ENCODE measurements at places on chromosomes 16 and 17.

DNA sequence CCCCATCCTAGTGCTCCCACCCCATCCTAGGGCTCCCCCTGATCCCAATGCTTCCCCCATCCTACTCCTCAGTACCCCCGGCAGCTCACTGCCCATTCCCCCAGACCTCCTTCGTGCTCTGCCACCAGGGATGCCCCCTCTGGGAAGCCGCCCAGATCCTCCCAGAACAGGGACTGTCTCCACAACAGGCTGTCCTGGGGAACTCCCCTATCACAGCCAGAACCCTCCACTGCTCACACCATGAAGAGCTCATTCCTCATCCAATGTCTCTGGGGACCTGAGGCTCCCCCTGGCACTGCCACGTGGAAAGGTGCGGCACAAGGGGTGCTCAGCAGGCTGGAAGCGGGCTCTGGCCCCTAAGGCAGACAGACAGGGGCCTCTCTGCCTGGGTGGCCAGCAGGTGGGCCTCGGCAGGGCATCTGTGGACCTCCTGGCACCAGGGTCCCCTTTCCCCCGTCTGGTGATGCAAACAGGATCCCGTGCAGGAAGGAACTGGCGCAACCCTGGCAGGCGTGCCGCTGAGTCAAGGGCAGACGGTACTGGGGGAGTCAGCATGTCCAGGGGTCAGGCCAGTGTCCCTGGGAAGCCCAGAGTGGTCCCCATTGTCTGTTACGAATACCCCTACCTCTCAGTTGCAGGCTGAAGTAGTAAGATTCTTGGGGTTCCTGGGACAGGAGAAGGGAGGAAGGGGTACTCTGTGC lies 14.8 kb upstream of the PVALEF start:
- no peak for DNase-seq

DNA sequence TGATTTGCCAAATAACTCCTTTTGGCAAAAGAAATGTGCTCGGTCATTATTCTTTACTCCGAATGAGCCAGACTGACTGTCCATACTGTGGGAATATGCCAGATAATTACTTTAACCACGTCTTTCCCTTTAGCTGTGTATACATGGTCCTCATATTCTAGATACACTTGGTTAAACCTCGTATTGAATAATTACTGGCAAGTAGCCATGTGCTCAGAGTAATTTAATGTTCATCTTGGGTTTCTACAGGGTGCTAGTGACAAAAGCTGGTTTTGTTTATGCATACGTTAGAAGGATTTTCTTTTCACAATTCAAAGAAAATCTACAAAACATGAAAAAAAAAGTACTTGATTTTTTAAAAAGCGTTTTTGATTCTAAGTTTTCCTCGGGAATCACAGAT lies 540.3 kb downstream of the KCNJ2 start:
- peak; percentile 70 for DNase-seq

- no peak for DNase-seq
Measured at GRCh38 chr16:23466162-23466885, 13.3 kb upstream of the COG7 start.

GRCh38 chr17:39618246-39618913 lies 8.4 kb upstream of the PPP1R1B start:
- DNase-seq: no peak

DNA sequence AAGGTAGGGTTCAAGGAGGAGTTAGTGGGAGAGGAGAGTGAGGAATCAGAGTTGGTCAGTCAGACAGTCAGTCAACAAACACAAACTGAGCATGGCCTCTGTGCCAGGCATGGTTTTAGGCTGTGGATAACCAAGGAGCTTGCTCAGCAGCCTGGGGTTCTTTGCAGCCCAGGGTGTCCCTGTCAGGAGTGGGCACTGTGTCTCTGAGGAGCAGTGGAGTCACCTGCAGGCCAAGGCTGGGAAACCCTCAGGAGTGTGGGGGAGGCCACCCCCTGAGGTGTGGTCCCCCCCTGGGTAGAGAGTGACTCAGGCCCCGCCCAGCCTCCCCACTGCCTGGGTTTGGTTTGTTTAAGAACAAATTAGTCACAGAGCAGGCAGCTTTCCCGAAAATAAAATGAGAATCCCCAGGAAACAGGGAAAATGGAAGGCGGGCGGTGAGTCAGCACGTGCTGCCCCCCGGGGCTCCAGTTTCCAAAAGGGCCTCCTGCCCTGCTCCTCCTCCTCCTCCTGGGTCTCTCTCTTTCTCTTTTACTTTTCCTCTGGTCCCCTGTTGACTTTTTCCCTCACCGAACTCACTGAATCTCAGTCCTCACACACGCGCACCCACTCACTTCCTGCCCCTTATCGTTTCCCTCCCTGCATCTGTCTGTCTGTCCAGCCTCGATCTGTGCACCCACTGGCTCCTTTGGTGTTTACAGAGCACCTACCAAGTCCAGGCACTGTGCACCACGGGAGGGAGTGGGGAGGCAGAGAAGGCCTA lies 44.3 kb downstream of the SOCS3 start:
- DNase-seq: no peak

- no peak for DNase-seq
Measured at GRCh38 chr17:45172541-45173286, 11.0 kb downstream of the HEXIM2 start.

DNA sequence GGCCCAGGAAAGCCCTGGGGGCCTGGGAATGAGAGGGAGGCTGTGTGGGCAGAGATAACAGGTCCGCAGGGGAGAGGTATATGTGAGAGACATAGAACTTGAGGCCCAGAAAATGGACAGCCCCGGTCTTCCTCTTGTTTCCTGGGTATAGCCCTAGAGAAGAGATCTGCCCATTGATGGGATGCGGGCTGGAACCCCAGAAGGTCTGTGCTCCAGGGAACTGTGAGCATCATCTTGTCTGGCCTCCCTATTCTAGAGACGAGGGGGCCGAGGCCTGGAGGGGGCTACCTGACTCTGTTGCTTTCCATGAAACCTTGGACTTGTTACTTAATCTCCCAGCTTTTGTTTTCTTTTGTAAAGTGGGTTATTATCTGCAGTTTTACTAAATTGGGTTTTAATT lies 53.9 kb downstream of the NKD1 start:
- no peak for DNase-seq

GRCh38 chr17:3946711-3947235 lies 17.5 kb downstream of the ATP2A3 start:
- no peak for DNase-seq

DNA sequence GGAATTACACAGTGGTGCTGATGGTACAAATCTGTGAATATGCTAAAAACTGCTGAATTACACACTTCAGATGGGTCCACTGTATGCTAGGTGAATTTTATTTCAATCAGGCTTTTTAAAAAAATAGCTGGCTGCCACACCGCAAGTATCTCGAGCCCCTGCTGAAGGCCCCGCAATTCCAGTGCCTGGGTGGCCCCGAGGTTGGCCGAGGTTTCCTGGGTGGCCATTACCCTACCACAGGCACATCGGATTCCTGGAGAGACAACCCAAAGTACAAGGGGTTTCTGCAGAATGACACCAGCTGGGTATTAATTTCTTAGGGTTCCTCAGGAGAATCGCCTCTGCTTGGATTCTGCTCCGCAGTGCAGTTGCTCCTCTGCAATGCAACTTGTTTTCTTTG lies 127.8 kb downstream of the C16orf95 start:
- DNase-seq: no peak

DNA sequence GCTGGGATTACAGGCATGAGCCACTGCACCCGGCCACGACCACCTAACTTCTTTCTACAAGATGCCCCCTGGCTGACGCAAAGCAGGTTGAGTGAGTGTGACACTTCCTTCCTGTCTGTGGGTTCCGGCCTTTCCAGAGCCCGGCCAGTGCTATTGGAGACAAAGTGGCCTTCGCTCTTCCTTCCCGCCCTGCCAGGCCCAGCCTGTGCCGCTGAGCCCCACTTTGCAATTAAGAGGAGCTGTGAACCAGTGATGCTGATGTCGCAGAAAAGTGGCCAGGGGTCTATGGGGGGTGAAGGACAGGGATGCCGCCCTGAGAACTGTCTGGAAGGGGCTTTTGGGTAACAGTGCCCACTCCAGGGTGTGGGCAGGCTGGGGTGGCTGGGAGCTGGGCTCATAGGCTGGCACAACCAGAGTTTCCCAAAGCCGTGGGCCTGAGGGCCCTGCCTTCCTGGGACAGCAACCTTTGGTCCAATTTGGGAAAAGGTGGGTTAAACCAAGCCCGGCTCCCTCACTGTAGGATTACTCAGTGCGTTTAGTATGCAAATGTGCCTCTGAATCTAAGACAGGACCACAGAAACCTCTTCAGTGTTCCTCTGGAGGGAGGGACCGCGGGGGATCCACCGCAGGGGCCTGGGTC lies 174.9 kb downstream of the SEC14L1 start:
- DNase-seq: no peak

DNA sequence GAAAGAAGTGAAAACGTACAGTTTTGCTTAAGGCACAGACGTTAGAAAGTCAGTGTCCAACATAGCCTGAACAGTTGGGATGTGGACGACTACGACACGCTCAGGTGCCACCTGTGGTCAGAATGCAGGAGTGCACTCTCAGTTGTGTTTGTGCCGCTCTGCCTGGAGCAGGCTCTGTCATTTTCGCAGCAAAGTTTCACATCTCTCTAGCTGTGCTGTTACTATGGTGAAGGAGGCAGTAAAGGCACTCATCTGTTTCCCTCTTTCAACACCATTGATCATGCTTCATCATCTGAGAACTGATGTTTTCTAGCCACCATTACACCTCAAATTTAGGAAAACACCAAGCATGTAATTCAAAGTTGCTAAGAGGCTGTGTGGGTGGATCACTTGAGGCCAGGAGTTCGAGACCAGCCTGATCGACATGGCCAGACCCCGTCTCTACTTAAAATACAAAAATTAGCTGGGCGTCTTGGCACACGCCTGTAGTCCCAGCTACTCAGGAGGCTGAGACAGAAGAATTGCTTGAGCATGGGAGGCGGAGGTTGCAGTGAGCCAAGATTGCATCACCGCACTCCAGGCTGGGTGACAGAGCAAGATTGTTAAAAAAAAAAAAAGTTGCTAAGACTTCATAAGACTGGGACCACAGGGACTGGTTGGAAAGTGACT lies 44.9 kb upstream of the DNAJA2 start:
- no peak for DNase-seq

- DNase-seq: no peak
Measured at GRCh38 chr16:79792076-79792475, 191.5 kb upstream of the MAF start.

- peak; percentile 20 for DNase-seq
Measured at GRCh38 chr17:57605675-57606105, 139.4 kb downstream of the CCDC182 start.

DNA sequence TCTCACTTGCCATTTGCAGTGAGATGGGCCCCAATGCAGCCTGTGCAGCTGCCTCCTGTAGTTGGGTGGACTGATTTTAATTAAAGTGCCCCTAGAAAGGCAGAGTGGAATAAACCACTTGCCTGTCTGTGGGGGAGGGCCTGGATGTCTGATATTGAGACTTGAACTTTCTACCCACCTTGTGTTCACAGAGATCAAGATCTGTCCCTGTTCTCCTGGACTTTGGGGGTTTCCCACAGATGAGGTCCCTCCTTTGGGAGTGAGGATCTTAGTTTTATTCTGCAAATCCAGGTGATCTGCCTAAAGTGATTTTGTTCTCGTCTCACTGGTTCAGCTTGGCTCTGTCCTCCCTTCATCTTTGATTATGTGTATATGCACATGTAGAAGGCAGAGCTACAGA lies 7.7 kb upstream of the DHRS13 start:
- no peak for DNase-seq

DNA sequence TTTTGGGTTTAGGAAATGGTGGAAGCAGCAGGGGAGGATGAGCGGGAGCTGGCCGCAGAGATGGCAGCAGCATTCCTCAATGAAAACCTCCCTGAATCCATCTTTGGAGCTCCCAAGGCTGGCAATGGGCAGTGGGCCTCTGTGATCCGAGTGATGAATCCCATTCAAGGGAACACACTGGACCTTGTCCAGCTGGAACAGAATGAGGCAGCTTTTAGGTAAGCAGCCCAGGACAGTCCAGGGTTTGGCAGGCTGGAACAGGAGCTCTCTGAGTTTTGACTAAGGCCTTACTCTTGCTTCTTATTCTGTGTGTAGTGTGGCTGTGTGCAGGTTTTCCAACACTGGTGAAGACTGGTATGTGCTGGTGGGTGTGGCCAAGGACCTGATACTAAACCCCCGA lies 41.4 kb downstream of the SF3B3 start:
- no peak for DNase-seq

DNA sequence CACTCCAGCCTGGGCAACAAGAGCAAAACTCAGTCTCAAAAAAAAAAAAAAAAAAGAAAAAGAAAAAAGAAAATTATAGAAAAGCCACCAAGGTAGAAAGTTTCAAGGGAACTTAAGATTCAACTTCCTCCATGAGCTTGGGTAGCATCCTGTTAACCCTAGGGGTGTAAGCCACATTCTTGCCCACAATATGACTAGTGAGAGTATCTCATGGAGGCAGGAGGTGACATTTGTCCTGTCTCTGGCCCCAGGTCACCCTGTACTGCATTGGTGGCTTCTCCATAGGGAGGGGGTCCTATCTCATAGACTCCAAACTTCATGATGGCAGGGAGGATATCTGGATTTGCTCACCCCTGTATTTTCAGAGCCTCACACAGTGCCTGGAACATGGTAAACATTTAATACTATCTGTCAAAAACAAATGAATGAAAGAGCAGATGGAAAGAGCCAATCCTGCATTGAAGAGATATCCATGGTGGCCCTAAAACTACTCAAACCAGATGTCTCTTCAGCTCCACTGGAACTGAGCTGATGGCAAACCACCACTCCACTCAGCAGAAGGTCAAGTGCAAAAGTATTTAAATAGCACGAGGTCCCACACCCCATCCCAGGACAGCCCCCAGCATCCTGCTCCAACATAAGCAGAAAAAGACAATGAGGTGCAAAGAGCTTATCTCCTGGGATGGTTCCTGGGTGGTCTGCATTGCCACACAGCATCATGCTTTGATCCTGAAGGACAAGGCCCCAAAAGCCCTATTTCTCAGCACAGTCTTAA lies 50.3 kb downstream of the EMP2 start:
- no peak for DNase-seq

DNA sequence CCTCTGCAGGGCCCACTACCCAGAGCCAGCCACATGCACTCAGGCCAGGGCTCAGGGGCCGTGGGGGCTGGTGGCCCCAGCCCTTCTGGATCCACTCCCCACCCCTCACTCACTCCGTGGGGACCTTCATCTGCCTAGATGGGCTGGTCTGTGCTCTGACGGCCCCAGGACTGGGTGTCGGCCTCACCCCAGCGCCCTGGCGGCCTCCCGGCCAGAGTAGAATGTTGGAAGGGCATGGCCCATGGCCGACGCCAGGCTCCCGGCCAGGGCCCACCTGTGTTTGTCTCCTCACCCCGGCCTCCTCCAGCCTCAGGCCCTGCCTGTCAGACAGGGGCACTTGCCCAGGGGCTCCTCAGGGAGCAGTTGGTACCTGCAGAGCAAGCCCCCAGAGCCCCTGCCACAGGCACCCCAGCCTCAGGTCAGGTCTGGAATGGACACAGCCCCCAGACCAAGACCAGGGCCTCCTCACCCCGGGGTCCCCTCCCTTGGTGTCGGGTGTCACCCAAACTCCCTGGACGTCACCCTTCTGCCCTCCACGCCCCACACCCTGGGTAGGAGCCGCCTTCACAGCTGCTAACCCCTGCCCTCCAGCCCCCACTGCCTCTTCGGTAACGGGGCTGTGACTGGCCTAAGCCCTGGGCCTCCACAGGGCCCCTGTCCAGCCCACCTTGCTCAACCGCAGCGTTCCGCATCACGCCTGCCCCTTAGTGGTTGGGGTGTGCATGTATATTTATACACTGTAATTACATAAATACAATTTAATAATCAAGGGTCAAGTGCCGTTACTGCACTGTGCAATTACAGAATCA lies 3.0 kb upstream of the CDH15 start:
- DNase-seq: no peak

Data from NCI-H446 treated with DMSO at 0.1 percent for 48 hours (cell line).